Fibroblast of villous mesenchyme (primary cell): ENCODE measurements at places on chromosomes 5 and 9. TPM values are rescaled to one million over a fixed set of nuclear protein-coding genes. Genes with fewer than 3 reads are reported as not detected.

DNA sequence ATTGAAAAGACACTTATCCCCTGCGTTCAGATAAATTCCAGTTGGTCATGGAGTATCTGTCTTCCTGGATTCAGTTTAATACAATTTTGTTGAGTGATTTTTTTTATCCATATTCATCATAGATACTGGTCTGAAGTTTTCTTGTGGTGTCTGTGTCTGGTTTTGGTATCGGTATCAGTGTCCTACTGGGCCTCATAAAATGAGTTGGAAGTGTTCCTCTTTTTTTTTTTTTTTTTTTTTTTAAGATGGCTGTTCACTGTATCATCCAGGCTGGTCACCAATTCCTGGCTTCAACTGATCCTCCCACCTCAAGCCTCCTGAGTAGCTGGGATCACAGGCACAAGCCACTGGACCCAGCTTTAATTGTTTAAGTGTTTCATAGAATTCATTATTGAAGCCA, 2.9 kb upstream of the CAMSAP1 start:
- DNase-seq, result no peak

DNA sequence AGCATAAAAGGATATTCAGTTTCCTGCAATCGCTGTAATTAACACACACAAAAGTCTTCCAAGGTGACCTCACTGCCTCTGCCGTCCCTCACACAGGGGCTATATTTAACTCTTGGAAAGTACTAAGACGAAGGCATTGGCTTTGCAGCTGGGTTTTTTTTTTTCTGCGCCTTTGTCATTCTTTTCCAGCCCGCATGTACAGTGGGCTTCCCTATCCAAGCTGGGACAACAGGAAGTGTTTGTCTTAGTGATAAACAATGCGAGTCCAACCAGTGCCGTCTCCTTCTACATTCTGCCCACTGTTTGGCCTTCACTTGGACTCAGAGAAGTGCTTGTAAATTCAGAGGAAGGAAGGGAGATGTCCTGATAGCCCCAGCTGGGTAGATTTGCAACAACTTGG, 17.6 kb downstream of the AFAP1L1 start:
- no peak for DNase-seq

DNA sequence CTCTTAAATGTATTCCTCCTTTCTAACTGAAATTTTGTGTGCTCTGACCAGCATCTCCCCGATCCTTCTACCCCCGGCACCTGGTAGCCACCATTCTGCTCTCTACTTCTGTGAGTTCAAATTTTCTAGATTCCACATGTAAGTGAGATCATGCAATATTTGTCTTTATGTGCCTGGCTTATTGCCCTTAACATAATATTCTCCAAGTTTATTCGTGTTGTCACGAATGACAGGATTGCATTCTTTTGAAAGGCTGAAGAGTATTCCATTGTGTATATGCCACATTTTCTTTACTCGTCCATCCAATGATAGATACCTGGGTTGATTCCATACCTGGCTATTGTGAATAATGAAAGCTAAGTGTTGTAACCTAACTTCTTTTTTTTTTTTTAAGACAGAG, 29.0 kb downstream of the FBXL7 start:
- DNase-seq, result no peak

ANKRD55 gene
- total RNA-seq, result under 0.01 and 0.32 TPM in 2 replicates

DNA sequence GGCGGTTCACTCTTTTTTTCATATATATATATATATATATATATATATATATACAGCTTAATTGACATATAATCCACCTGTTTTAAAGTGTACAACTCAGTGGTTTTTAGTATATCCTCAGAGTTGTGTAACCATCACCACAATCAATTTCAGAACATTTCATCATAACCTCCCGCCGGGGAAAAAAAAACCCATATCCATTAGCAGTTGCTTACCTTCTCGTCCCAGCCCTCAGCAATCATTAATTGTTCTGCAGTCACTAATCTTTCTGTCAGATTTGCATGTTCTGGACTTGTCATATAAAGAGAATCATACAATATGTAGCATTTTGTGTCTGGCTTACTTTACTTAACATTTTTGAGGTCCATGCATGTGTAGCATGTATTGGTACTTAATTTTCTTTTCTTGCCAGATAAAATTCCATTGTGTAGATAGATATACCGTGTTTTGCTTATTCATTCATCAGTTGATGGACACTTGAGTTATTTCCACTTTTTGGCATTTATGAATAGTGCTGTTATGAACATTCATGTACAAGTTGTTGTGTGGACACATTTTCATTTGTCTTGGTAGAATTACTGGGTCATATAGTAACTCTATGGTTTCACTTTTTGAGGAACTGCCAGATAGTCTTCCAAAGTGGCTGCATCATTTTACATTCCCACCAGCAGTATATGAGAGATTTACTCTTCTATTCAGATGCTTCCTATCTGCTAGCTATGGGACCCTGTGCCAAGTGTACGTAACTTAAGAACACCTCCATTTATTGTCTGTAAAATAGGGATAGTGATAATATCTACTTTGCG, 3.5 kb upstream of the RNF145 start:
- DNase-seq, result no peak

PCDHA10 gene
- total RNA-seq, result under 0.01 TPM in 2 replicates

ZFAND5 gene
- total RNA-seq, result 206 and 366 TPM in 2 replicates

DNA sequence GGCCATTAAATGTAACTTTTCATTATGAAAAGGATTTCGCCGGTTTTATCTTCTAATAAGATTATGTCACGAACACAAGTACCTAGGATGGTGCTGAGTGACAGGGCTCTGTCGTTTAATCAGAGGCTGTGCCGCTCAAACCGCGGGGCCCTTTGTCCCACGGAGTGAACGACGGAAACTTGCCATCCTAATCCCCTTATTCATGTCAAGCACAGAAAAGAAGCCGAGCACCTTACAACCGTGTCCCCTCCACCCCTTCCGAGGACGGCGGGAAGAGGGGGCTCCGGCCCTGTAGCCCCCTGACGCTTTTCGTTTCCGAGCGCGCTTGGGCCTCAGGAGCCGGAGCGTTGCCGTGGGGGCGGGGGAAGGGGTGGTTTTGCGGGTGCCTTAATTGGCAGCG, 11.2 kb downstream of the LMX1B start:
- DNase-seq, result no peak

FOXD4L5 gene
- under 0.01 TPM in 1 of 2 replicates, not detected in the other for total RNA-seq

DNA sequence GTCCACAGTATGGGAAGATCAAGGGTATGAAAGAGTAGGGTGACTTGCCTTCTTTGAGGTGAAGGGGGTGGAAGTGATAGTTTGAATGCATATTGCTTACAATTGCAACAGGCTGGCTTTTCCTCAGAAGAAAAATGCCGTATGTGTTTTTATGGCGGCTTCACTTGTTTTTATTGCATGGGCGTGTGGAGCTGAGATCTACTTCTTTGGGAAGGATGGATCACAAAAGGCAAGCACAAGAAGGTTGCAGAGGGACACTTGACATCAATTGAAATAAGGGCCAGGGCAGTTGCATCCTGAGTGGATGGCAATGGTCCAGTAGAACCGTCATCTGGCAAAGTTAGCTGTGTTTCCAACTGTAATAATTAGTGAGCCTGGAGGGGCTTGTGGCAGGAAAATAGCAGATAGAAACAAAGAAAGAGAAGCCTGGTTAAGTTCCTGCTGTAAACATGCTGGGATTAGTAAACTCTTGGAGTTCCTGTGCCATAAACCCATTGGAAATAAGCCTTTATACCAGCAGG, 138.4 kb downstream of the NTRK2 start:
- no peak for DNase-seq

- no peak for DNase-seq
These were observed 178.5 kb downstream of the PAPPA start for GRCh38 chr9:116332090-116332489.

DNA sequence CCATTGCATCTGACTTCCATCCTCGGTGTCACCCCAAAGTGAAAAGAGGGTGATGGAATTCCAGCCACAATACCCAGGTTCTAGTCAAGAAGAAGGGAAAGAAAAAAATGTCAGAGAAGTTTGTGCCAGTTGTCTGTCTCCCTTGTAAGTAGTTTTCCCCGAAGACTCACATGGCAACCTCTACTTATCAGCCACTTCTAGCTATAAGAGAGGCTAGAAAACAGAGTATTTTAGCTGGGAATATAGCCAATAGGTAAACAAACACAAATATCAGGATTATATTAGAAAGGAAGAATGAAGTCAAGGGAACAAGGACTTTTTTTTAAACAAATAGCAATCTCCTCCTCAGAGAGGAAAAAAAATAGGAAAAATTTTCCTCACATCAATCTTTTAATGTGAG, 12.2 kb upstream of the ISL1 start:
- DNase-seq, result no peak
